ENCODE measurements at places on chromosomes 6 and 20. TPM values are rescaled to one million over a fixed set of nuclear protein-coding genes. Genes with fewer than 3 reads are reported as not detected.

The DDAH2 gene
- 42.5 TPM for polyA plus RNA-seq

The KIAA1755 gene
- polyA plus RNA-seq = 1.4 TPM

The DNAH8 gene
- polyA plus RNA-seq = not detected

The ARMH2 gene
- polyA plus RNA-seq = not detected

GRCh38 chr6:18347866-18348265 lies 39.3 kb upstream of the RNF144B start:
- DNase-seq = no peak

DNA sequence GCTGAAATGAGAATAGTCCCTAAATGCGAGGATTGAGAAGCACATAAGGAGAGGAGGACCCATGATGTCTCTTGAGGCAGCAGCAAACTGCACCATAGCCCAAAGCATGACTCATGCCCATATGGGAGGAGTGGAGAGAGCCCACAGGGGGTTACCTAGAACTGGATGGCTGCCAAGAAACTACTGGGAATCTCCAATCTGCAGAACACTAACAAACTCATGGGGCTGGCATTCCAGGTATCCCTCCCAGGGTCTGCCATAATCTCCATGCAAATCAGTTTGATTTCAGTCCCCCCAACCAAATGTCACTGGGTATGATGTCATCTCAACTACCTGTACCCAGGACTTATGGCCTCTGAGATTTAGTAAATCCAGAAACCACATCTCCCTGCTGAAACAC lies 410.5 kb downstream of the PTPRT start:
- DNase-seq = no peak

Data from fibroblast of lung (primary cell).